Fibroblast of lung (primary cell): ENCODE measurements at places on chromosomes 1 and 21.

GRCh38 chr1:227136210-227136820, 182.0 kb downstream of the CDC42BPA start:
- no peaks in the 10 kb centered on the region for H3K4me1 ChIP-seq
- no peak overlapping the region for H3K4me3 ChIP-seq
- peak; percentile 8 for DNase-seq
- no peaks in the 10 kb centered on the region for H3K27me3 ChIP-seq
- H3K36me3 ChIP-seq: no peaks in the 10 kb centered on the region

DNA sequence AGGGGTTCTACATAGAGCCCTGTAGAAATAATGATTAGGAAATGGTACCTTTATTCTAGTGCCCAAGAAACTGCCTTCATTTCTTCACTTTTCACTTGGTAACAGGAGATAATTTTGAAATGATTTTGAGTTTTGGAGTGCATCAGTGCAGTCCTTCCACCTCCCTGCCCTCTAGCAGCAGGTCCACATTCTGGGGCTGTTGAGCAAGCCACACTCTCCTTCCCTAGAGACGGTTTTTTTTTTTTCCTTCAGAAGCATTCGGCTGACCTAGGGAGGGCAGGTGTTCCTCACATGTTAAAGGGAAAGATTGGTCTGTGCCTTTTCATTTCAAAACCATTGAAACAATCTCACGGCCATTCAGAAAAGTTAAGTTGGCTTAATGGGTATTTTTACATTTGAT, 39.8 kb downstream of the SLC37A1 start:
- no peak overlapping the region for H3K4me3 ChIP-seq
- H3K27ac ChIP-seq: no peak overlapping the region
- H3K36me3 ChIP-seq: no peaks in the 10 kb centered on the region
- DNase-seq: no peak
- H3K4me1 ChIP-seq: no peaks in the 10 kb centered on the region

DNA sequence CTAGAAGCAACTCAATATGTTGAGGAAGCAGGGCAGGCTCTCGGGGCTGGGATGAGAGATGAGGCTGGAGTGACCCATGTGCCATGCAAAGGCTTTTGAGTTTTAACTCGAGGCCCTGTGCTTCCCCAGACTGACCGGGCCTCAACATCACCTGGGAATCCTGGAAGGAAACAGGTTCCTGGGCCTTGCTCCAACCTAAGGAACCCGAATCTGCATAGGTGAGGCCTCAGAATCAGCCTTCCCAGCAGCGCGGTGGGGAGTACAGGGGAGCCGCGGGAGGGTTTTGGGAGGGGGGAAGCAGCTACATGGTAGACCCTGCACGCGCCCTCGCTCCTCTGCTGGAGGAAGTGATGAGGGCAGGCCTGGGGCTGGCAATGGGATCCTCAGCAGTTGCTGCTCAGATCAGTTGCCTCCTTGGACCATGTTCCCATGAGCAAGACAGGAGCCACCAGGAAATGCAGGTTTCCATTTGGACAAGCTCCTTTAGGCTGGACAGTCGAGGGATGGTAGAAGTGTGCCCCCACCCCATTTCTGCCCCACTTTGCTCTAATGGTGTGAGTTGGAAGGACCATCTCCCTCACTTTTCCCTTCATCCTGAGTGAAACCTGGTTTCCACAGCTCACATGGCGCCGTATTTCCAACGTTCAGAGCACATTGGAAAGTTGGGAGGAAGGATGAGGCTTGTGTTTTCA, 4.5 kb upstream of the KIAA1614 start:
- peaks cover 5% of the 10 kb centered on the region for H3K4me1 ChIP-seq
- H3K36me3 ChIP-seq: no peaks in the 10 kb centered on the region
- no peak overlapping the region for H3K4me3 ChIP-seq
- DNase-seq: no peak
- no peaks in the 10 kb centered on the region for H3K27me3 ChIP-seq
- H3K27ac ChIP-seq: no peak overlapping the region

DNA sequence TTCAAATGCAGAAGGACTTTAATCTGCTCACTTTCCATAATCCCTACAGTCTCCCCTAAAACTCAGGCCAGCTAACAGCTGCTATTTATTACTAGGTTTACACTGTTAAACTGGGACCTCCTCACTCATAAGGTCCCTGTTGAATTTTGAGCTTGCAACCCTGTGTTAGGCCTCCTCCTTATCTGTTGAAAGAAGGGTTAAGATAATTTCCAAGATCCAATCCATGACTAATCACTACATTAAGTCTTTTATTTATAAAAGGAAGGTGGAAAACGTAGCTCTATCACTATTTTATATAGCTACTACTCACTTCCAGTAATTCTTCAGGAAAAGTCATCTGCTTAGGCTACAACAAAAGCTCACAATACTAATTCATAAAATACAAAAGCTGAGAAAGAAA, 79.5 kb downstream of the EVI5 start:
- H3K4me1 ChIP-seq: no peaks in the 10 kb centered on the region
- H3K27me3 ChIP-seq: no peaks in the 10 kb centered on the region
- H3K4me3 ChIP-seq: no peak overlapping the region
- DNase-seq: peak; percentile 9
- no peak overlapping the region for H3K27ac ChIP-seq

DNA sequence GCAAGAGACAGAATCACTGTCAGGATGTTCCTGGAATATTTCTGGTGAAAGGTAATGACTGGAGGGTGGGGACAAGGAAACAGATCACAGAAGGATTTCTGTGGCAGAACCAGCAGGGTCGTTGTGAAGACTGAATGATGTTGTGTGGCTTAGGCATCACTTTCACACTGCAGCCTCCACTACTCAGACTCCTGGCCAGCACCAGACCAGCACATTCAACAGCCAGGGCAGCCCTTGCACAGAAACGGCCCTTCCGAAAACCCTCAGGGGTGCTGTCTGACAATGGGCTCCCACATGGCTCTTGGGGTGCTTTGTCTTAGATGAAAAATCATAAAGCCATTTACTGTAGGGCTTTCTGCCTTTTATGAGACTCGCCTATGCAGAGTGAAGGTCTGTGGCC, 3.8 kb upstream of the RAB7B start:
- no peak overlapping the region for H3K4me3 ChIP-seq
- H3K4me1 ChIP-seq: peaks cover 12% of the 10 kb centered on the region
- H3K36me3 ChIP-seq: no peaks in the 10 kb centered on the region

DNA sequence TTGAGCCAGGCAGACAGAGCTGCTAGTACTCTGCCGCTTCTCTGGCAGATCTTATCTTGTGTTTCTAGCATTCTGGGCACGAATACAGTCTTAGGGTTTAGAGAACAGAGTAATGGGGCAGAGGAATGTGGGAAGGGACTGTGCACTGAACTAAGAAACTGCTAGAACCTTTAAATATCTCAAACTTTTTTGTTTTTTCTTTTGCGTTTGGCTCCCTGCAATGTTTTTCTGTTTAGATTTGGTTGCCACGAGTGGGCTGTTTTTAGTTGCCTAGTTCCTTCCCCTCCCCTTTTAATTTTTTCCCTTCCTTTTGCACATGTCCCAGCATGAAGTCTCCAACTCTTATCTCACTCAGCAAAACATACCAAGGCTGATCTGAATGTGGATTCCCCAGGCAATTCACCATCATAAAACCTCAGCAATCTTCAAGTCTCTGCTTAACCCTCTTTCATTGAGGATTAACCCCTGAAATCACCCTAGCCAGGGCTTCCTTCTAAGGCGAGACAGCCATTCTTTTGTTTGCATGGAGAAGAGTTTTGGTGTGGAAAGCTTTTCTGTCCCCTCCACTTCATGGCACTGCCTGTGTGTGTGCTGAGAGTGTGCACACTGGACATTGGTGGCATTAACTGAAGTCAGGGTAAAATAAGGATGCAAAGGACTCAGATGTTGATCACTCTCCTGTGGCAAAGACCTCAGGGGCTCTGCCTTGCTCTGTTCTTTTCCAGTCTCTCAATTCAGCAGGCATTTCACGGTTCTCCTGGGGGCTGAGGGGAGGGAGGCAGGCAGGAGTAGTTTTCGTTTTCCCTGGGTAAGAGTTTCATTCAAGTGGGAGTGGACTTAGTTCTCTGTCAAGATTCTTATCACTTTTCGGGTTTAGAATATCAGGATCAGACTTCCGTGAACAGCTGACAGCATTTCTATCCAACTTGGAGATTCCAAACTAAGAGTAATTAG, 2.8 kb upstream of the ATF3 start:
- H3K4me1 ChIP-seq: peaks cover 8% of the 10 kb centered on the region
- no peaks in the 10 kb centered on the region for H3K36me3 ChIP-seq
- no peak overlapping the region for H3K4me3 ChIP-seq
- peaks cover 49% of the 10 kb centered on the region for H3K27me3 ChIP-seq

GRCh38 chr1:207218512-207219362, 102.7 kb upstream of the CD55 start:
- H3K4me3 ChIP-seq: no peak overlapping the region
- no peaks in the 10 kb centered on the region for H3K27me3 ChIP-seq
- no peaks in the 10 kb centered on the region for H3K4me1 ChIP-seq
- no peak overlapping the region for H3K27ac ChIP-seq

DNA sequence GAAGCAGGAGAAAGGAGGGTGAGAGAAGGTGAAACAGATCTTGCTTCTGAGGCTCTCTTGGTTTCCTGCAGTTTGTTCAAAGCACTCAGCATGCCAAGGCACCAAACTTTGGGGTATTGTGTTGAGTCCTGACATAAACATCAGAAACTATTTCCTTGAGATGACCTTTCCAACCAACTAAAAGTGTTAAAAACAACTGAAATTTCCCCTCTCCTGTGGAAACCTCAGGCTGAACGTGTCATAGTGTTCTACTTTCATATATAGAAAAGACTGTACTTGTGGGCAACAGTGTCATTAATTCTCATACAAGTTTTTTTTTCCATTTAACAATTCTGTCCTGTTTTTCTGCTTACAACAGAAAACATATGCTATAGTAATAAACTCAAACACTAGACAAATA, 6.3 kb upstream of the LYST start:
- DNase-seq: no peak
- H3K36me3 ChIP-seq: no peaks in the 10 kb centered on the region
- no peak overlapping the region for H3K4me3 ChIP-seq
- H3K4me1 ChIP-seq: no peaks in the 10 kb centered on the region
- H3K27me3 ChIP-seq: no peaks in the 10 kb centered on the region
- H3K27ac ChIP-seq: no peak overlapping the region

- peaks cover 8% of the 10 kb centered on the region for H3K27me3 ChIP-seq
- no peak for DNase-seq
- H3K36me3 ChIP-seq: no peaks in the 10 kb centered on the region
- peaks cover 2% of the 10 kb centered on the region for H3K4me1 ChIP-seq
- no peak overlapping the region for H3K27ac ChIP-seq
Observed at GRCh38 chr1:159827549-159827948, 876 bp downstream of the SLAMF8 start.

DNA sequence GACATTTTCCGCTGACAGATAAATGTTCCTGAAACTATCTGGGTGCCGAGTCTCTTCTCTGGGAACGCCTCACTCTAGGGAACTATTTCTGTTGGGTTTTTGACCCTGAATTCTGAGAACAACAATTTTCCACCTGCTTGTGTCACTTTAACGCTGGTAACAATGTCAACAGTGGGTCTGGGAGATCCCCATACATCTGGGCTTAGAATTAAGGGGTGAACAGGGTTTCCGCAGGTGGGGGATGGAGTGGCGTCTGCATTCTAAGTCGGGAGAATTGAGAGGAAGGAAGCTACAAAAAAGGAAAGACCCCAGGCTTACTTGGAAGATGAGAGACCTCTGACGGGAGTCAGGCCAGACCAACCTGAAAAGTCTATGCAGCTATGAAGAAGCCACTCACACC, 8.7 kb downstream of the CD247 start:
- H3K36me3 ChIP-seq: no peaks in the 10 kb centered on the region
- no peak for DNase-seq
- no peak overlapping the region for H3K4me3 ChIP-seq
